ENCODE measurements at places on chromosomes 7 and 10.

DNA sequence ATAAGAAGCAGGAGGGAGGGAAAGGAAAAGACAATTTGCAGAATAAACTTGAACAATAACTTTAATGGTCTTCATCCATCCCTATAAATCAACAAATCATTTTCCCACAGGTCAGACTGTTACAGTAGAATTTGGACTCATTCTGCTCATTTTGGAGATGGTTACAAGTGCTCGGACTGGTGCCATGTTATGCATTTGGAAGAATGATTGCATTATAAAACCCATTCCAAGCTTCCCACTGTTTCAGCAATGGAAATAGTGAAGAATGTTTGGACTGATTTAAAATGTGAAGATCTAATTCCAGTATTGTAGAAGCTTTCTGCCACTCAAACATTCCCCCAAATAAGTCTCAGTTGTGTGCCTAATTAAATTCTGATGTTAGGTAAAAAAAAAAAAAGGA, 99.7 kb upstream of the ZEB1 start:
- H3K27me3 ChIP-seq, result peaks cover 10% of the 10 kb centered on the region
- no peak overlapping the region for H3K27ac ChIP-seq
- no peaks in the 10 kb centered on the region for H3K4me1 ChIP-seq
- DNase-seq, result no peak

- no peak for DNase-seq
- H3K4me1 ChIP-seq, result no peaks in the 10 kb centered on the region
- no peaks in the 10 kb centered on the region for H3K27me3 ChIP-seq
- H3K4me3 ChIP-seq, result no peak overlapping the region
- H3K27ac ChIP-seq, result no peak overlapping the region
Observed at GRCh38 chr10:105210546-105210945, 569.5 kb downstream of the SORCS3 start.

GRCh38 chr10:71538608-71539260, 142.0 kb downstream of the CDH23 start:
- no peak overlapping the region for H3K27ac ChIP-seq
- no peaks in the 10 kb centered on the region for H3K4me1 ChIP-seq
- H3K4me3 ChIP-seq, result no peak overlapping the region
- no peaks in the 10 kb centered on the region for H3K36me3 ChIP-seq
- peaks cover 6% of the 10 kb centered on the region for H3K27me3 ChIP-seq

GRCh38 chr7:143372070-143372469, 9.1 kb upstream of the ZYX start:
- H3K4me3 ChIP-seq, result peak overlapping the region; percentile 17
- H3K27ac ChIP-seq, result peak overlapping the region; percentile 47
- DNase-seq, result peak; percentile 58
- peaks cover 1% of the 10 kb centered on the region for H3K36me3 ChIP-seq

- H3K4me1 ChIP-seq, result peaks cover 5% of the 10 kb centered on the region
- H3K36me3 ChIP-seq, result peaks cover 1% of the 10 kb centered on the region
- H3K4me3 ChIP-seq, result no peak overlapping the region
- no peaks in the 10 kb centered on the region for H3K27me3 ChIP-seq
- H3K27ac ChIP-seq, result peak overlapping the region; percentile 12
Observed at GRCh38 chr10:113071446-113071845, 121.4 kb downstream of the TCF7L2 start.

DNA sequence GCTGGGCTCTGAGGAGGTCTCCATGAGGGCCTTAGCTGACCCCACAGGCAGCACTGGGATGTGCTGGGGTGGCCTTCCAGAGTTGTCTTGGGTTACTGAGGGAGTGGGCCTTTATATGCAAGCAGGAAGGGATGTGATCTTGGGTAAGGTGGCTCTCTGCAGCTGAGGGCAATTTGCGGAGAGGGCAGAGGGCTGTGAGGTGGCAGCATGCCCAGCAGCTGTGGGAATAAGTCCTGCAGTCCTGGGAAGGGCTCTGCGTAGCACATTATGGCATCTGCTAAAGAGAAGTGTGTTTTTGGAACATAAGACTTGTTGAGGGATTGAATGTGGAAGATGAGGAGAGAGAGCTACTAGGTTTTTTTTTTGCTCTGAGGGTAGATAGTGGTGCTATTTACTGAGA, 99.6 kb upstream of the KMT2E start:
- H3K36me3 ChIP-seq, result no peaks in the 10 kb centered on the region
- H3K27ac ChIP-seq, result no peak overlapping the region
- H3K4me1 ChIP-seq, result no peaks in the 10 kb centered on the region
- no peak for DNase-seq
- no peak overlapping the region for H3K4me3 ChIP-seq

GRCh38 chr10:131547129-131547799, 235.7 kb upstream of the TCERG1L start:
- no peak overlapping the region for H3K27ac ChIP-seq
- peaks cover 2% of the 10 kb centered on the region for H3K36me3 ChIP-seq
- H3K27me3 ChIP-seq, result peaks cover 10% of the 10 kb centered on the region
- H3K4me3 ChIP-seq, result no peak overlapping the region
- no peak for DNase-seq
- no peaks in the 10 kb centered on the region for H3K4me1 ChIP-seq

DNA sequence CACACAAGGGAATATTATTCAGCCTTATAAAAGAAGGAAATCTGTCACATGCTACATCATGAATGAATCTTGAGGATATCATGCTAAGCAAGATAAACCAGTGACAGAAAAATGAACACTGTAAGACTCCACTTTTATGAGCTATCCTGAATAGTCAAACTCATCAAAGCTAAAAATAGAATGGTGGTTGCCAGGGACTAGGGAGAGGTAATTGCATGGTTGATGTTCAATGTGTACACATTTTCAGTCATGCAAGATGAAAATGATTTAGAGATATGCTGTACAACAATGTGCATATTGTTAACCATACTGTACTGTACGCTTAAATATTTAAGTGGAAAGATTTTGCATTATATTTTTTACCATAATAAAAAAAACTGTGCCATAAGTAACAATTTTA, 1349.1 kb downstream of the XPNPEP1 start:
- no peaks in the 10 kb centered on the region for H3K36me3 ChIP-seq
- H3K4me3 ChIP-seq, result no peak overlapping the region
- H3K4me1 ChIP-seq, result no peaks in the 10 kb centered on the region
- no peaks in the 10 kb centered on the region for H3K27me3 ChIP-seq
- DNase-seq, result no peak
- H3K27ac ChIP-seq, result no peak overlapping the region

- peaks cover 49% of the 10 kb centered on the region for H3K4me1 ChIP-seq
- H3K27me3 ChIP-seq, result no peaks in the 10 kb centered on the region
- H3K36me3 ChIP-seq, result peaks cover 44% of the 10 kb centered on the region
- H3K27ac ChIP-seq, result no peak overlapping the region
- DNase-seq, result peak; percentile 88
- no peak overlapping the region for H3K4me3 ChIP-seq
Observed at GRCh38 chr10:11162828-11163599, 145.3 kb downstream of the CELF2 start.

DNA sequence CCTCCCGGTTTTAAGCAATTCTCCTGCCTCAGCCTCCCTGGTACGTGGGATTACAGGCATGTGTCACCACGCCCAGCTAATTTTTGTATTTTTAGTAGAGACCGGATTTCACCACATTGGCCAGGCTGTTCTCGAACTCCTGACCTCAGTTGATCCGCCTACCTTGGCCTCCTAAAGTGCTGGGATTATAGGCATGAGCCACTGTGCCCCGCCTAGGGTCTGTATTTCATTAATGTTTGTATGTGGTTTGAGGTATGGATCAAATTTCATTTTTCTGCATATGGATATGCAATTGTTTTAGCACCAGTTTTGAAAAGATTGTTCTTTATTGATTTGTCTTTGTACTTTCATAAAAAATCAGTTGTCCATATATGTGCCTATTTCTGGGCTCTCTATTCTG, 26.0 kb downstream of the CYP26A1 start:
- no peak overlapping the region for H3K4me3 ChIP-seq
- no peak for DNase-seq
- no peak overlapping the region for H3K27ac ChIP-seq
- no peaks in the 10 kb centered on the region for H3K36me3 ChIP-seq
- no peaks in the 10 kb centered on the region for H3K4me1 ChIP-seq

DNA sequence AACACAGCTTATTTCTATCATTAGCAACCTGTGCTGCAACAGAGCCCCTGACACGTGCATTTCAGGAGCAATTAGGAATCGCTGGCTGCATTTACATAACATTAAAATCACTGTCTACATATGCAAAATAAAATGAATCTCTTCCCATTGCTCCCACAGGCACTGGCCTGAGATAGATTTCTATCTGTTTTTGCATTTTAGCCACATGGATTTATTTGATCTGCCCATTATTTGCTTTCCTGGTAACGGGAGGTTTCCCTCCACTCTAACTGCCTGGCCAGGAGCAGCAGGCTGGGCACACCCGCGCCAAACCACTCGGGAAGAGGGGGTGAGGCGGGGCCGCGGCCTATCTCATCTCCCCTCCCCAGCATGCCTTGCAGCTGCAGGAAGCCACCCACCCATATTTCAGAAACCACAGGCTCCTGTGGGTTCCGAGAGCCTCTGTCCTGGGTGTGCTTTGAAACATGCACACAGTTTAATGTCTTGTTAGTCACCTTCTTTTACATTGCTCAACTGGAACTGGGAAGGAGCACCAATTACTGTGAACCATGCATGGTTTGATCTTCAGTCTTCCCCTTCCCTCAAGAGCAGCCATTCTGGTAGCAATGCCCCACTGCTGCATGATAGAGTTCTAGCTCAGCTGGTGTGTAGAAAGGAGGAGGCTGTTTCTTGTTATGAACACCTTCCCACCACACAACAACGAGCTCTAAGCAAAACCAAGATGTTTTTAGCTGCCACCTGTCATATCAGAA, 37.7 kb upstream of the IKZF1 start:
- peaks cover 87% of the 10 kb centered on the region for H3K4me1 ChIP-seq
- H3K27me3 ChIP-seq, result no peaks in the 10 kb centered on the region
- peaks cover 16% of the 10 kb centered on the region for H3K36me3 ChIP-seq
- H3K4me3 ChIP-seq, result peak overlapping the region; percentile 82
- DNase-seq, result peak; percentile 39

- H3K4me3 ChIP-seq, result no peak overlapping the region
- H3K4me1 ChIP-seq, result no peaks in the 10 kb centered on the region
- no peaks in the 10 kb centered on the region for H3K36me3 ChIP-seq
- no peak overlapping the region for H3K27ac ChIP-seq
- H3K27me3 ChIP-seq, result peaks cover 74% of the 10 kb centered on the region
Observed at GRCh38 chr10:50260791-50261281, 9.5 kb upstream of the ASAH2 start.

- H3K27ac ChIP-seq, result peak overlapping the region; percentile 17
- DNase-seq, result no peak
- peaks cover 2% of the 10 kb centered on the region for H3K36me3 ChIP-seq
Observed at GRCh38 chr7:37359662-37360444, 88.8 kb downstream of the ELMO1 start.

GRCh38 chr7:41391818-41392217, 311.1 kb downstream of the INHBA start:
- no peaks in the 10 kb centered on the region for H3K4me1 ChIP-seq
- H3K36me3 ChIP-seq, result no peaks in the 10 kb centered on the region
- DNase-seq, result no peak

GRCh38 chr7:28207486-28208158, 27.0 kb upstream of the JAZF1 start:
- peaks cover 2% of the 10 kb centered on the region for H3K36me3 ChIP-seq
- DNase-seq, result no peak
- H3K4me3 ChIP-seq, result no peak overlapping the region
- no peak overlapping the region for H3K27ac ChIP-seq

- no peaks in the 10 kb centered on the region for H3K27me3 ChIP-seq
- peaks cover 30% of the 10 kb centered on the region for H3K4me1 ChIP-seq
- DNase-seq, result no peak
- peak overlapping the region; percentile 95 for H3K27ac ChIP-seq
- peaks cover 18% of the 10 kb centered on the region for H3K36me3 ChIP-seq
- H3K4me3 ChIP-seq, result peak overlapping the region; percentile 95
Observed at GRCh38 chr7:140479739-140480084, 407 bp upstream of the MKRN1 start.

- no peak overlapping the region for H3K4me3 ChIP-seq
- H3K4me1 ChIP-seq, result peaks cover 34% of the 10 kb centered on the region
- H3K36me3 ChIP-seq, result peaks cover 19% of the 10 kb centered on the region
- no peak for DNase-seq
- no peaks in the 10 kb centered on the region for H3K27me3 ChIP-seq
Observed at GRCh38 chr7:30463405-30464145, 15.0 kb downstream of the NOD1 start.

DNA sequence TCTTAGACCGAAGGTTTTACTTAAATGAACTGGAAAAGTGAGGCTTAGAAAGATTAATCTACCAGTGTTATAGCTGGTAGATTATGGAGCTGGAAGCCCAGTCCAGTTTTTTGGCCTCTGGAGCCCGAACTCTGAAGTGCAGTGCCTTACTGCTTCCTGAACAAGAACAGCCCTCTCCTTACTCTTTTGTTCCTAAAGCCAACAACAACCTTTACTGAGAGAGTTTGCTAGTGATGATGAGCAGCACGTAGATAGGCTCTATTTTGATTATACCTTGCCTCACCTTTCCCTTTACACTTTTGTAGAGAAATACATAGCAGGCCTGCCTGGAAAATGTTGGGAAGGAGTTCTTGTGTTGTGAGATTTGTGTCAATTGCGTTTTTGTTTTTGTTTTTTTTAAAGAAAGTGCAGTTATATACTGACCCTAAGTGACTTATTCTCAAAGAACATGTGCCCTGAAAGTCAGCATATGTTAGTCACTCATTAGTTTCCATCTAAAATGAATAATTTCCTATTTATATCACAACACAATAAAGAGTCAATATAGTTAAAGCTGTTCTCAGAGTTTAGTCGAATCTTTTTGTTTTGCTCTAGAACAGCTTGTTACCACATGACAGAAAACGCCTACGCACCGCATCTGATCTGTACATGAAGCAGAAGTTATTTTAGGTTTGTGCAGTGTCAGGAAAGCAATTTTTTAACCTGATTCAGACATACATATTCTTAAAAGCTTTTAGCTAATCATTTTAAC, 33.0 kb downstream of the PLEKHA1 start:
- peak overlapping the region; percentile 7 for H3K27ac ChIP-seq
- DNase-seq, result no peak
- peaks cover 21% of the 10 kb centered on the region for H3K4me1 ChIP-seq
- H3K36me3 ChIP-seq, result peaks cover 11% of the 10 kb centered on the region

DNA sequence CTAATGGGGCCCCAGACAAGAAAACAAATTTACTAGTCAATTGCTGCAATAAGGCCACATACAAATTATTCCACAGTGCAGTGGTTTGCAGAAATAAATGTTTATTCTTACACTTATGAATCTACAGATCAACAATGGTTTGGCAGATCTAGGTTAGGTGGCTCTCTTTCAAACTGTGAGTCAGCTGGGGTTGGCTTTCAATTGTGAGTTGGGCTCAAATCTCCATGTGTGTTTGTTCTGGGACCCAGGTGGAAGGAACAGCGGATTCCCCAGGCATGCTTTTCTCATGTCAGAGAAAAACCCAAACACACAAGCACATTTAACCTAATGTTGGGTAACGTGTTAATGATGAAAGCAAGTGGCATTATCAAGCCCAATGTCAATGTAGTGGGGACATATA, 25.6 kb upstream of the CELF2 start:
- no peak overlapping the region for H3K27ac ChIP-seq
- no peaks in the 10 kb centered on the region for H3K36me3 ChIP-seq
- H3K27me3 ChIP-seq, result peaks cover 69% of the 10 kb centered on the region
- H3K4me3 ChIP-seq, result no peak overlapping the region
- DNase-seq, result no peak
